ENCODE measurements at places on chromosomes 2 and 18.

DNA sequence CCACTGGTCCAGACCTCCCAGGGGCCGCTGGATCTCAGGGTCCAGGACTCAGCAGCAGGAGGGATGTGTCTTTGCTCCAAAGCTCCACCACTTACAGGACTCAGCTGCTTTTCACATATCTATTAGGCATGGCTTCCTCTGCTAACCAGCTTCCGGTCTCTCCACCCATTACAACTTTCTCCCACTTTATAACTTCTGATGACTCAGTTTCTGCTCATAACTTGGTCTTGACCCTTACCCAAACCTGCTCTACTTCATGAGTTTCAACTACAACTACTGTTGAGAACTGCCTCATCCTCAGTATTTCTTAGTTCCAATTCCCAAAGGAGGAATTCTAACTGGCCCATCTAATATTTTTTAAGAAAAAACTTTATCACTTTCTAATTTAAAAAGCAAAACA, 17.2 kb downstream of the SULT1C2 start:
- no peak for DNase-seq

GRCh38 chr18:39271654-39272053, 1706.1 kb upstream of the CELF4 start:
- DNase-seq = no peak

DNA sequence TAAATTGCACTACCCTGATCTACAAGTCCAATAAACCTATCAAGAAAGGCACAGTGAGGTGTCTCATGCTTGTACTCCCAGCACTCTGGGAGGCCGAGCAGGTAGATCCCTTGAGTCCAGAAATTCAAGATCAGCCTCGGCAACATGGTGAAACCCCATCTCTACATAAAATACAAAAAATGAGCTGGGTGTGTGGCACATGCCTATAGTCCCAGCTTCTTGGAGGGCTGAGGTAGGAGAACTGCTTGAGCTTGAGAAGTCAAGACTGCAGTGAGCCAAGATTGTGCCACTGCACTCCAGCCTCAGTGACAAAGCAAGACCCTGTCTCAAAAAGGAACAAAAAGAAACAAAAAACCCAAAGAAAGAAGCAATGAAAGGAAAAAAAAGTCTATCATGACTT, 58.9 kb downstream of the ROCK2 start:
- no peak for DNase-seq

DNA sequence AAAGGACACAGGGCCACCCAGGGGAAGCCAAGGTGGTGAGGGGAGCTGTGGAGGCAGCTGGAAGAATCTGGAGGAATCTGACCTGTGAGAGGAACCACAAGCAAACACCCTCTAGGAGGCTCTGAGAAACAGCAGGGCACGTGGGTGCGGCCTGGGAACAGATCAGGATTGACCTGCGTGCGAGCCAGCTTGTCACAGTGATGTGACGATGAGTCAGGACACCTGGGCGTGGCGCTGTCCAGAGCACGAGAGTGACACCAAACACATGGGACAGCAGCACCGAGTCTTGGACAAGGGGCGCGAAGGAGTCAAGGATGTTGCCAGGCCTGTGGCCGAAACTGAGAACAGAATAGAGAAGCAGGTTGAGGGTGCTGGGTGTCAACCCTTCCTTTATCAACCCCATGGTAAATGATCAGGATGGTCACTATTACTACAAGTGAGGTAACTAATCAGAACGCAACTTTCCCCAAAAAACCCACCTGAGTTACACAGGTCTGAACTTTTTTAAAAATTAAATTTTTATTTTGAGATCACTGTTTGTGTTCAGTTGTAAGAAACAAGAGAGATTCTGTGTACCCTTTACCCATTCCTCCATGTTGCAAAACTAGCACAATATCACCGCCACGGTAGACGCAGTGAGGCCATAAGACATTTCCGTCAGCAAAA, 637 bp upstream of the SFT2D3 start:
- no peak for DNase-seq

- DNase-seq = no peak
Measured at GRCh38 chr2:68847751-68848150, 23.4 kb downstream of the BMP10 start.

- no peak for DNase-seq
Measured at GRCh38 chr2:33126958-33127357, 180.2 kb downstream of the LTBP1 start.

GRCh38 chr2:62870966-62871365, 165.5 kb downstream of the EHBP1 start:
- no peak for DNase-seq

- DNase-seq = no peak
Measured at GRCh38 chr2:82656420-82656819, 1802.7 kb downstream of the SUCLG1 start.

GRCh38 chr18:2901423-2901985, 54.7 kb downstream of the EMILIN2 start:
- DNase-seq = no peak
